ENCODE measurements at places on chromosomes 12 and 14.

DNA sequence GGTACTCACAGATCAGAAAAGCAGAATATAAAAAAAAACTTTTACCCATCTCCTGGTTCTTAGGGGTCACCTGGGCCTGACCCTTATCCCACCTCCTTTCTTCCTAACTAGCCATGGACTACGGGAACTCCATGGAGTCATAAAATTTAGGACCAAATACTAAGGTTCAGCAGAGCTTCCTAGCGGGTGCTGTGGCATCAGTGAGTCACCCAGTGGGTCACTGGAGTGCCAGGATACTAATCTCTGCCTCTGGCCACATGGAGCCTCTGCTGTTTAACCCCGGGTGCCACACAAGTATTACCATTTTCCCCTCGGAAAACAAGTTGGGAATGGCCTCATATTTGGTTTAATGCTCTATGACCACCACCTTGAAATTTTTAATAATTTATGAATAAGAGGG, 6.9 kb downstream of the ZBTB39 start:
- DNase-seq: no peak

GRCh38 chr12:93323625-93324329, 53.9 kb upstream of the NUDT4 start:
- DNase-seq: no peak

DNA sequence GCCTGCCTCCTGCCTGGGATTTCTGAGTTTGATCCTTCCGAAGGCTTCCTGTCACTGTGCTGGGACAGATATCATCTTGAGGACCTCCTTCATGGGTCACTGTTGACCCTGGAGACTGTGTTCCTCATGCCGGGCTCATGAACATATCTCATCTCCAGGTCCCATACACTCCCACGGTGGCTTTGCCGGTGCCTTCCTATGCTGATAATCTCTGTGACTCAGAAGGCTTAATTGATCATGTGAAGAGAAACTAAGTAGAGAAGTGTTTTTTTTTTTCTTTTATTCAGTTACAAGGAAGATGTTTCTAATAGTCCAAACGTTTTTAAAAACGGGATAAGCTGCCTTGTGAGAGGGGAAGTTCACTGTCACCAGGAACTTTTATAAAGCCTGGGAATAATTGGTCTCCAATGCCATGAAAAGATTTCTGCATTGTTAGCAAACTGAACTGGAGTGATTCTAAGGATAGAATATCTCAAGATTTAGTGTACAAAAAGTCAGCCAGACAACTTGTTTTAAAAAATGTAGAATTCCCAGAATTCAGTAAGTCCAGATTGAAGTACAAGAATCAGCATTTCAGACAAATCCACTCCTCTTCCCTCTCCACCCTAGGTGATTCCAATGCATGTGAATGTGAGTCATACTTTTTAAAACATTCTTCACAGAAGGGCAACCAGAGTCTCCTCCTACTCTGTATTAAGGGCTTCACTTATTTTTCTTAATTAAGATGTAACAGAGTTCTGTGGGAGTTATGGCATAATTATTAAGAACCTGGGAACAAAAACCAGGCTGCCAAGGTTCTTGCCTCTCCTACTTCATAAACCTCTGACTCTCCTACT, 139.8 kb upstream of the LGR5 start:
- no peak for DNase-seq

DNA sequence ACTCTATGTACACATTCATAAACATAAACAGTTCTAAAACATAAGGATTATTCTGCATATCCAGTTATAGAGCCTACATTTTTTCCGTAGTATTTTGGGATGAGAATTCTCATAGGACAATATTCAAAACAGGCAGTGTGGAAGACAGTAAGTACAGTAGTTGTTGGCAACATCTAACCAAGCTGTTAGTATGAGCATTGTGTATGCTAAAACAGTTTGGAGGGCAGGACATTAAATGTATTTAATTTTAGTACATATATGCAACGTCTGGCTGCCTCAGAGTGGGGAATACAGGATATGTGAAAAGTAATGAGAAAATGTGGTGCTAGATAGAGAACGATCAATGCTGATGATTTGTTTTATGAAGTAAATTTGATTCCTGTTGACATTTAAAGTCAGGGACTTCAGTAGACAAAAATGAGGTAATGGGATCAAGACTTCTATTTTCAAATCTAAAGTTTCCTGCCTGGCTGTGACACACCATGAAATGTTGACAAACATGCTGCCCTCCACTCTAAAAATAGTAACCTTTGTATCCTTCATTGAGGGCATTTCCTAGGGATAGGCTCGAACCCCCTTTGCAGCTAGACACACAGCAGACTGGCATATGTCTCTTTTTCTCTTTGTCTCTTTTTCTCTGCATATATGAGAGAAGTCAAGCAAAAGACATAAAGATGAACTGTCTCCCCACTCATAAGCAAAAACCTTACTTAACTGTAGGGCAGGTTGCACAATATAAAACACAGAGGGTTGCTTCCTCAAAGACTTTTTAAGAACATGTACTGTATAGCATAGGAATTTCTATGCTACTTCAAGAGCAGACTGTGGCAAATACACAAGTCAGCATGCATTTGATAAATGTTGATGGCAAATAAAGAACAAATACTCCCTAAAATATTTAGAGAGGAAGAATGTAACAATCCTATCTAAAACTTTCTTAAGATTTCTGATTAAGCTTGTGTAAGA, 75.5 kb upstream of the GTF2A1 start:
- DNase-seq: no peak

- DNase-seq: no peak
Observed at GRCh38 chr12:129257524-129257923, 404.2 kb downstream of the GLT1D1 start.

DNA sequence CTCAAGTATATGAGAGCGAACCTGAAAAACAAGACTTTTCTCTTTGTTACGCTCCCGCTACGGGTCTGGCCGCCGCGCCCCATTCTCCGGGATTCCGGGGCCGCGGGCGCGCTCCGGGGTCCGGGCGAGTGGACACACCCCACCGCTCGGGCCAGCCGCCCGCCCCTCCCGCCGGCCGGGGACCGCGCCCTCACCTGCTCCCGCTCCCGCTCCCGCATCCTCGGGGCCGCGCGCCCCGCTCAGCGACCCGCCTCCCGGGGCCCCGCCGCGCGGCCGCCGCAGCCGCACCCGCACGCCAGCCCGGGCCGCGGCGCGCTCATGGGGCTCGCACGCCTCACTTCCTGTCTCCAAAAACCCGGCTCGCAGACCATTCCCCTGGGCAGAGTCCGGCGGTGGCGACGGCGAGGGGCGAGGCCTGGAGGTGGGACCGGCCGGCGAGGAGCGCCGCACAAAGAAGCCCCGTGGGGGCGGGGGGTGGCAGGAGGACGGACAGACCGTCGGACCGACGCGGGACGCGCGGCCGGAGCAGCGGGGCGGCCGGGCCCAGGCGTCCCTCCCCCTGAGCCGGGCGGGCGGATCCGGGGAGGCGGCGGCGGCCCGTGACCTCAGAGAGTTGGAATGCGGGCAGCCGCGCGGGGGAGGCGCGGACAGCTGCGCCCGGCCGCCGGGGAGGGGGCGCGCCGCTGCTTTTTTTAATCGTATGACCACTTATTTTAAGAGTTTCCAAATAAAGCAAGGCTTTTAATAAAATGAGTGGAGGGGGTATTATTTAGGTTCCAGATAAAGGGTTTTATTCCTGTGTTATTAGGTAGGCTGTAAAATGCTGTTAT, at the start of gene PTPN21:
TSS of gene PTPN21 (minus strand) at position 551 of the 830 bp plus-strand sequence. CDS start 4,590 bp downstream, outside the sequence.
- peak; percentile 77 for DNase-seq

DNA sequence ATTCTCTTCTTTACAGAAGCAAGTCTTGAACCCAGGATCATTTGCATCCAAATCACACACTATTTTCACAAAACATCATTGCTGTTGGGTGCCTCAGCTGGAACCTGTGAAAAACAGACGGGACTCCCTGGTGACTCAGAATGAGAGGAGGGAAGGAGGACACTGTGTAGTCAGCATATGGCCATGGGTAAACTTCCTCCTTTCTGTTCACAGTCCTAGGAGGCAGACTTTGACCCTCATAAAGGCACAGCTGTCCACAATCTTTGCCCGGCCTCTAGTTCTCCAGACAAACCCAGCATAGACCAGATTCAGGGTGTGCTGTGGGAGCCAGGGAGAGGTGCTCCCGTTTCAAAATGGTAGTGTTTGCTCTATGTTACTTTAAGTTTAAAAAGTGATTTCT, 62.0 kb downstream of the DYRK2 start:
- DNase-seq: no peak

- no peak for DNase-seq
Observed at GRCh38 chr12:19910681-19911080, 457.7 kb upstream of the PDE3A start.

DNA sequence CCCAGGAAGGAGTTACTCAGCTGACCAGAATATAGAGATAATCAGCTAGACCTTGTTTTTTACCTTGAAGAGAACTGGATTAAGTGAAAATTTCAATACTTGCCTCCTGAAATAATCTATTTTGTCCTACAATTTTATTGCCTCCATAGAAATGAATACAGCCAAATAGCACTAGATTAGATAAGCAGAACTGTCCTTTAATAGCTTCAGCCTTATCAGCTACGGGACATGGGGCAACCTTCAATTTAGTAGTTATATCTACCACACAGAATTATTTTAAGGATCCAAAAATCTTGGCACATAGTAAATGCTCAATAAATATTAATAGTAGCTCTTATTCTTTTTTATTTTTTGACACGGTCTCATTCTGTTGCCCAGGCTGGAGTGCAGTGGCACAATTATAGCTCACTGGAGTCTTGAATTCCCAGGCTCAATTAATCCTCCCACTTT, 67.2 kb upstream of the PLEKHG3 start:
- DNase-seq: no peak
